Ecto neural progenitor cell (in vitro differentiated cells): ENCODE measurements at places on chromosomes 4 and X.

DNA sequence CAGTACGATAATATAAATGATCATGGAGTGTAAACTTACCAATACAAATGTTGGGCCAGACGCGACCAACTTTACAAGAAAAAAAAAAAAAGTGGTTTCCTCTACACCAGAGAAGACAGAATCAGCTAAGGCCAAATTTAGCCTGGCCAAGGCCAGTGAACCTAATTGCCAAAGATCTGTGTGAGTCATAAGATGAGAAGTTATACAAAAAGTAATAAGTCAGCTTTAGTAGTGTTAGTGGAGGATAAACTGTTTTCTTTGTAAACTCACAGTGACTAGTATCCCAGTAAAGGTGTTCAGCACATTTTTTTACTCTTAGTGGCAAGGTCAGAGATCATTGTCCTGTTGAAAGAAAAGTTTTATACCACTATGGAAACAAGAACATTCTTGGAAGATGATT, 531.4 kb upstream of the TECRL start:
- DNase-seq = no peak

GRCh38 chr4:74370912-74371311, 6.0 kb downstream of the EREG start:
- peak; percentile 48 for DNase-seq

DNA sequence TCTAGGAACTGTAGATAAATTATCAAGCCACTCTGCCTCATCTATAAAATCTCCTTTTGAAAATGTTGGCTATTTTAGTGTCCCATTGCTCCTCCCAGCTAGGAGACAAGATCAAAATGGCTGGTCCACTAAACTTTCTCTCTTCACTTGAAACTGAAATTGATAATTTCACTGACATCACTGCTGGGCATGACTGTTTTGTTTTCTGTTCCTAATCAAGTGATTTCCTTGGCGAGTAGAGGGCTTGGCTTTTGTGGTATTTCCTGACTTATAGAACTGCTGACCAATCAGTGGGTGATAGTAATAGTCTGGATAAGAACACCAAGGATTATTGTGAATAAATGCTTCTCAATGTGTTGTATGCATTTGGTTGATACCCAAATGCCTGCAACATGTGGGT, 2152.9 kb downstream of the ARAP2 start:
- DNase-seq = no peak

DNA sequence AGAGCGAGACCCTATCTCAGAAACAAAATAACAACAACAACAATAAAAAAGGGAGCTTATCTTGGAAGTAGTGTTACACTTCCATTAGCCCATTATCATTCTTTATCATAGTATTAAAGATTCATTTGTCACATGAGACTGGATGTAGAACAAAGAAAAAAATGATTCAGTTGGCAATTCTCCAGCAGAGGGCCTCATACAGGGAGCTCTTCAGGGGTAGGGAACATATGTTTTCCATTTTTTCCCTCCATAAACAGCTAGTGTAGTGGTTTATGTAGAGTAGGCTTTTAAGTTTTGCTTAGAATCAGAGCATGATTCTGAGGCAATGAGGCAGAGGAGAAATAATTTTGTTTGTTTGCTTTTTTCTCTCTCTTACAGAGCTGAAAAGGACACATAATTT, 5.8 kb downstream of the CPE start:
- no peak for DNase-seq

DNA sequence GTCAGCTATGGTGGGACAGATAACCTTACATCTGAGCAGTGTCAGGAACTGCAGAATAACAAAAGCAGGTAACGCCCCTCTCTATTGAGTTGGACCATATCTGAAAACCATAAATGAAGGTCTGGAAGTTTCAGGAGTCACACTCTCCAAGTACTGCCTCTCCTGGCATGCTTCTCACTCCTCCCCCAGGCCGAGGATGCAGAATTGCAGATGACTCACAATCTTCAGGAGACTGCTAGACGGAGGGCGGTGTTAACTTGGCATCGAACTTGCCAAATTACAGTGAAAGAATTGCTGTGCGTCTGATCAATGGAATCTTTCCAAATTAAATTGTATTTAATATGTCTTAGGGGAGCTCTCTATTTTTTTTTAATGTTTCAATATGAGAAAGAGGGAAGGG, 67.1 kb upstream of the TRIM2 start:
- no peak for DNase-seq

DNA sequence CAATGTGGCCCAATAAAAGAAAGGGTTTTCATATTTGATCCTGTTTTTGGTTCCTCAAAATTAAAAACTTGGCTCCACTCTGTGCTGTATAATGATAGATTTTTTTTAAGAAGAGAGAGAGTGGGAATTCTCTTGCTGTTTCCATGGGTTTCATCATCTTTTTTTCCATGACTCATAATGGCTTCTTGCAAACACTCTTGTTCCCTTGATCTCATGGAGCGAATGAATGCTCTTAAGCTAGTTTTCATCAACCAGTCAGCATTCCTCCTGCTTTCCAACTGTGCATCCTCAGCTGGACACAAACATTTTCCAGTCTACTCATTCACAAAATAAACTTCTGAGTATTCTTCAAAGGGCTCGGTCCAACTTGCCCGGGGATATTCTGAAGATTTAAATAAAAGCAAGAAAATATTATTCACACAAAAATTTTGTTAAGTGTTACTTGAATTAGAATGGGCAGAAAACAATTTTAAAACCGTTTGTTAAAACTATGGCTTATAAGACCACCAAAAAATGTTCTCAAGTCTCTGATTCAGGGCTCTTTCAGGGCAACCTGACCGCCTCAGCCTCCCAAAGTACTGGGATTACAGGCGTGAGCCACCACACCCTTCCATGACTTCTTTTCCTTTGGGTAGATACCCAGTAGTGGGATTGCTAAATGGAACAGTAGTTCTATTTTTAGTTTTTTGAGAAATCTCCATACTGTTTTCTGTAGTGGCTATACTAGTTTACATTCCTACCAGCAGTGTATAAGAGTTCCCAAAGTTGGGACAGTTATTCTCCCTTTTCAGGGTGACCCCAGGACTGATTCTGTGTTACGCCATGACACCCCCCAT, 64.7 kb downstream of the TMEM156 start:
- DNase-seq = no peak

GRCh38 chr4:15002659-15003400, 549 bp downstream of the CPEB2 start:
- DNase-seq = peak; percentile 81

DNA sequence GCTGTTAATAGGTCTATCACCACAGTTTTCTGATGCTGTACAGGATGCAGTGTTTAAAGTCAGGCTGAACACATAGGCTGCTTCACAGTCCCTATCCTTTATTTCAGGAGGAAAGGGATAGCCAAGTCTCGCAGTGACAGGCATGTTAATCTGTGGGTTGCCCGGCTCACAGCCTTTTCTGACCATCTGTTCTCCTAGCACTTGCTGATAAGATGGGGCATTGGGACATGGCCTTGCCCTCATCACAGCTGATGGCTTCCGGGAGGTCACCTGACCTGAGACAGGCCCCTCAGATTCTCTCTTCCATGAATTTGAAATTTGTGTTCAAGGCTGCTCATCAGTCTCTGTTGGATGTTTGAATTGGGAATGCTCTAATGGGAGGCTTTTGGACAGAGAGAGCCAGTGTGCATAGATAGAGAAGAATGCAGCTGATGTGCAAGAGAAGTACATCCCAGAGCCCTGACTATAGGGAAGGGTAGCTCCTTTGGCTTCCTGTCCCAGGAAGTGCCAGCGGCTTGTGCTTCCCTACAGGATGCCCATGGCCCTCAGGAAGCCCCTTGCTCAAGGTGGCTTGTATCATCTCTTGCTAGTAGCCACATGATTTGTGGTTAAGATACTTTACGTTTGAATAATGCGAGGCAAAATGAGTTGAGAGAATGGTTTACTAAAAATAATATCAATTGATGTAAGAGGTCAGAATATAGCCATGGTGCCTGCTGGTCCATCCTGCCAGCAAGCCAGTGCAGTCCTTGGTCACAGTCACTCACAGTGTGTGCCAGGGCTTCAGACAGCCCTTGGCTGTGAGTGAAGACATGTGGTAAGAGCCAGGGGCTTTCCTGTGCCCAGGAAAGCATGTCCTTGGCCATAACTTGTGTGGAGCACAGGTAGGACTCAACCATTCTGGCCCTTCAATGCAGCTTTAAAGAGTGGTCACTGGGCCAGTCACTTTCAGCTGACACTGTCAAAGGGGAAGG, 88.6 kb downstream of the TSPAN7 start:
- DNase-seq = no peak

DNA sequence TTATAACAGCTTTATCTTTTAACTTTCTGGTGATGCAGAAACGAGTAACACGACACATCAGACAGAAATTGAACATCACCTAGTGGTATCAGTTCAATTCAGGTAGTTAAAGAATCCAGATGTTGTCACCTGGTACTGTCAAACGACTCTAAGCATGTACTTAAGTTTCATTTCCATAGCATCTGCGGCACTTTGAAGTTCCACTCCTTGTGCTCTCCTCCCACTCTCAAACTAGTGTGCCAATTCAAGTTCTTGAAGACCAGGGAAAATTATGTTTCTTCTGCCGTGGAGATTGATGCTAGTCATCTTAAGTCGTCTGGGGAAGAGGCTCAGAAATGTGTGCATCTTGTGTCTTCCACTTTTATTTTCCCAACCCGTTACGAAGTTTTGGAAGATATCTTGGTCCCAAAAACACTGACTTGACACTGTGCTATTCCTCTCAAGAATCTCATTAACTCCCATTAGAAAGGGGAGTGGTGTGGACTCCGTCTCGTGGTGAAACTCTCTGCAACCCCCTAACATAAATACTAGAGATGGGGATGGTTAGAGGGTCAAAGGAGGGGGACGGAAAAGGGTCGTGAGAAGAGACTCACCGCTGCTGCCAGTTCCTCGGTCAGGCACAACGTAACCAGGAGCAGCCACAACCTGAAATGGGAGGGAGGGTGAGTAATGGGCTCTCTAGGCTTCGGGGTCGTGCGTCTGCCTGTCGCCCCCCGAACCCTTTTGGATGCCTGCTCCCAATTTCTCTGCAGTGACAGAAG, 693 bp downstream of the COL4A6 start:
- DNase-seq = no peak
